ENCODE measurements at places on chromosomes 16 and 17.
A peak's percentile ranks its signal among the peaks of the same experiment; 100 is the strongest.

DNA sequence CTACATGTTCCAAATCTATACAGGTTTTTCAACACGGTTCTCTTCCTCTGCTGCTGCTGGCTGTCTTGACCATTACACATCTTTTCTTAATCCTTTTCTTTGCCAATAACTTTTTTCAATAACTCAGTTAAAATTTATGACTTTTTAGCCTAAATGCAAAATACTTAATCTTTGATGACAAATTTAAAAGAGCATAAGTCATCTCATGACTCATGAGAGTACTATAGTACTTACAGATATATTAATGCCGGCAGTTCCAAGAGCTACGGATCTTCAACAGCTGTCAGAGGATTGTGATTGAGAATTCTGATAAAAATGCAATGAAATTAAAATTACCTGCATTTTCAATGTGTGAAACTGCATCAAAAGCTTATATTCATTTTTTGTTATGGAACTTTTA lies 105.5 kb downstream of the KPNA2 start:
- no peak for DNase-seq

DNA sequence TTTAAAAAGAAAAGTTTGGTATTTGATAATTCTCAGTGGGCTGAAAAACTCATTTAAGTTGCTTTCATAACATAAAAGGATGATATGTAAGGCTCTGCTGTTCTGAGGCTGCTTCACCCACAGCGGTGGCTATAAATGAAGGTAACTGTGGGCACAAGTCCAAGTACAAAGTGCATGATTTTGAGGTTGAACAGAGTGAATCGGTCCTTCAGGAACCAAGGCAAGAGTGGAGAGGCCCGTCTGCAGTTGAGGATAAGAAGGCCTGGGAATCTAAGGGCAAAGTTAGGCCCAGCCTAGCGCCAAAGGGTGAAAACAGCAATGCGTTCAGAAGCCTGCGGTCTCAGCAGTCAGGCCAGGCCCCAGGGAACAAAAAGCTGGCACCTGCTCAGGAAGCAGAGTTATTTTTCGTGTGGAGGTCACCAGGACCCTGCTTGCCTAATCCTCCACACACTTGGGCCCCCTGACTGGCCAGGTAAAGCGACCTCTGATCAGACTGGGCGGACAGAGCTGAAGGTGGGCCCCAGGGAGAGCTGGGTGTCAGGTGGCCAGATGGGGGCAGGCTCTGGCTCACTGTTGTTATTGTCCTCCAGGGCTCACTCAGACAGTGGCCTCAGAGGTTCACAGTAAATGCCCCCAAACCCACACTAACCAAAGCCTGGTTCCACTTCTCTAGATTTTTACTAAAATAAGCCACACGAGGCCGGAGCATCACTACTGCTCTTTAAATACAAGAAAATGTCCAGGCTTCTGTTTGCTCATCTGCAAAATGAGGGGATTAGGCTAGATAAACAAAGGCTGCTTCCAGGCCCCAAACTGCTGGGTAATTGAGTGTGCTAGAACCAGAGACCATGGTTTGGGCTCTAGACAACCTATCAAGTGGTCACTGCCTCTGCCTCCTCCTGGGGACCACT lies 46.5 kb downstream of the TEX2 start:
- no peak for DNase-seq

- DNase-seq = no peak
Measured at GRCh38 chr17:36851250-36851649, 86.0 kb upstream of the LHX1 start.

GRCh38 chr17:55496094-55496881 lies 15.0 kb downstream of the SMIM36 start:
- no peak for DNase-seq

DNA sequence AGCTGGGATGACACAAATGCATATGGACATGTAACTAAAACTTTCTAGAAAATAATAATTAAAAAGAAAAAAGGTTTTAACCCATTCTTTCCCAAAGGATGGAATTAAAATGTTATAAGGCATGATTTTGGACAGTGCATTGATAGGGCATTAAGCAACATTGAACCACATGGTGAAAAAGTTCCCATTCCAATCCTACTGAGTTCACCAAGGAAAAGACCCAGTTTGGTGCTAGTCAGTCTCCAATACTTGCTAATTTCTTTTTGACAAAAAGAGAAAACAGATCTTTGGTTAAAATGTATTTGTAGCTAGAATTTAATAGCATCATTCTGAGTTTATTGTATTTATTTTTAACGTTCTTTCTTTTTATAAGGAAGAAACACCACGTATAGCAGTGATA lies 28.1 kb downstream of the EMP2 start:
- DNase-seq = no peak

- no peak for DNase-seq
Measured at GRCh38 chr17:1009229-1010085, 12.5 kb downstream of the TIMM22 start.

GRCh38 chr16:69942627-69943170 lies 8.4 kb upstream of the CLEC18A start:
- no peak for DNase-seq

DNA sequence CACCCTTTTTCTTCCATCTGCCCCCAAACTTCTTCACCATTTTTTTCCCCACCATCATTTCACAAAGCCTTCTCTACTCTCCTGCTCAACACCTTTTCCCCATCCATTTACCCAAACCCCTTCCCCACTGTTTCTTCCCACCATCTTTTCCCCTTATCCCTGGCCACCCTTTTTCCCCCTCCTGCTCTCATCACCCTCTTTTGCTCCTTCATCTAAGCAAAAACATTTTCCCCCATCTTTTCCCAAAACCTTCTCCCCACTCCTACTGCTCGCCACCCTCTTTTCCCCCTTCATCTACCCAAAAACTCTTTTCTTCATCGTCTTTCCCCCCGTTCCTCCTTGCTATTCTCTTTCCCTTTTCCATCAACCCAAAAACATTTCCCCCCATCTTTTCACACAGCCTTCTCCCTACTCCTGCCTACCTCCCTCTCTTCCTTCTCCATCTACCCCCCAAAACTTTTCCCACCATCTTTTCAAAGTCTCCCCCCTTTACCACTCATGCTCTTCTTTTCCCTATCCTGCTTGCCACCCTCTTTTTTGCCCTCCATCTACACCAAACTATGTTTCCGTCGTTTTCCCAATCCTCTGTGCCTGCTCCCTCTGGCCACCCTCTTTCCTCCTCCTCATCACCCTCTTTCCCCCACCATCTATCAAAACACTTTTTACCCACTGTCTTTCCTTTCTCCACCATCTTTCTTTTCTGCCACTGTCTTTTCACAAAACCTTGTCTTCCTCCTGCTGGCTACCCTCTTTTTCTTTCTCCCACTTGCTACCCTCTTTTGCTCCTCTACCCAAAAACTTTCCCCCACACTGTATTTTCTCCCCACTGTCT lies 205.8 kb upstream of the WSB1 start:
- no peak for DNase-seq

GRCh38 chr16:85286066-85286831 lies 174.0 kb upstream of the CIBAR2 start:
- no peak for DNase-seq

- no peak for DNase-seq
Measured at GRCh38 chr17:16199093-16199492, 16.2 kb downstream of the NCOR1 start.

- DNase-seq = peak; percentile 15
Measured at GRCh38 chr16:89094252-89094879, 714 bp downstream of the ACSF3 start.

DNA sequence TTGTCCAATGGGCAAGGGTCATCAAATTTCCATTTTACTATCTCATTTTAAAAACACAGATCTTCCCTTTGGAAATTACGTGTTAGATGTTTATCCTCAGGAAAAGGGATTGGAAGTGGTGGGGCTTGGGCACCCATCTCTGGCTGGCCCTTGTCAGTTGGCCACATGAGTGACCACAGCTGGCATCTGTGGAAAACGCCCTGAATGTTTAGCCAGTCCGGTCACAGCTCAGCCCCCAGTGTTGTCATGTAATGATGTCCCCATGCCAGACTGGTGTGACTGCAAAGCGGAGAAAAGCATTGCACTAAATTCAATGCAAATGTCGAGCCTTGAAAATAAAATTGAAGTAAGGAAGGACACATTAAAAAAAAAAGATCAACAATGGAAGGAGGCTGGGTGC lies 53.0 kb downstream of the TMC6 start:
- no peak for DNase-seq

DNA sequence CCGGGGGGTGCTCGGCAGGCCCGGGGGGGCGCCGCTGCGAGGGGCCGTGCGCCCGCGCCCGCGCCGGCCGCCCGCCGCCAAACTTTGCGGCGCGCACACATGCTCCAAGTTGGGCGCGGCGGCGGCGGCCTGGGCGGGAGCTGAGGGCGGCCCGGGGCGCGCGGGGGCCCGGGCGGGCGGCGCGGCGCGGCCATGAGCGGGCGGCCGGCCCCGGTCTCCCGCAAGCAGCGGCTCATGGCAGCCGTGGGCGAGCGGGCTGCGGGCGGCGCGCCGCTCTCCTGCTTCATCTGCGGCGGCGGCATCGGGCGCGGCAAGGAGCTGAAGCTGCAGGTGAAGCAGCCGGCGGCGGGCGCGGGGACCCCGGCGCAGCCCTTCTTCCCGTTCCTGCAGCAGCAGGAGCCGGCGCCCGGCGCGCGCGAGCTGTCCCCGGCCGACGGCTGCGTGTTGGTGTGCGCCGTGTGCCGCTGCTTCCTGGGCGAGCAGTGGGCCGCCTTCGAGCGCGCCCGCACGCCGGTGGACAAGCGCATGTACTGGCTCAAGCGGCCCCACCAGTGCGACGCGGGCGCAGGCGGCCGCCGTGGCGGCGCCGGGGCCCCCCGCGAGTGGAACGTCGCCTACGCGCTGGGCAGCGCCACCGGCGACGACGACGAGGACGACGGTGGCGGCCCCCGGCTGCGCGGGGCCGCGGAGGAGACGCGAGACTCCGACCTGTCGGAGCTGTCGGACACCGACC lies 57.2 kb upstream of the CIBAR2 start:
- DNase-seq = no peak

DNA sequence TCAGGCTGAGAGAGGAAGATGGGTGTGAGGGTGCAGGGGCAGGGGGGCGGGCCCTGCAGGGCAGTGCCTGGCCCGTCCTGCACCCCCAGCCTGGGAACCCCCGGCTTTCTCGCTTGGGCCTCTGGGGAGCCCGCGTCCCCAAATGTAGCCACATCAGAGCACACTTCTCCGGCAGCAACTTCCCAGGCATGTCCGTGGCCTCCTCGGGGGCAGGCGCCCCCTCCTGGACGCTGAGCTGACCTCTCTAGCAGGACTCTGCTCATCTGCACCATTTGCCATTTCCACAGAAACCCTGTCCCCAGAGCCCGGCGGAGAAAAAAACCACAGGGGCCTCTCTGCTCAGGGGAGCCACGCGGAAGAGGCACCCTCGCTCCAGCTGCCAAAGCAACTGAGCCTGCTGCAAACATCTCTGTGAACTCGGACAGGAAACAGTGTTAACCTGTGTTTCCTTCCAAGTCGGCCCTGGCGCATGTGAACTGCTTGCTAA lies 63.4 kb downstream of the KLHDC4 start:
- DNase-seq = peak; percentile 38

GRCh38 chr17:59754552-59754951 lies 47.1 kb downstream of the VMP1 start:
- DNase-seq = peak; percentile 23

DNA sequence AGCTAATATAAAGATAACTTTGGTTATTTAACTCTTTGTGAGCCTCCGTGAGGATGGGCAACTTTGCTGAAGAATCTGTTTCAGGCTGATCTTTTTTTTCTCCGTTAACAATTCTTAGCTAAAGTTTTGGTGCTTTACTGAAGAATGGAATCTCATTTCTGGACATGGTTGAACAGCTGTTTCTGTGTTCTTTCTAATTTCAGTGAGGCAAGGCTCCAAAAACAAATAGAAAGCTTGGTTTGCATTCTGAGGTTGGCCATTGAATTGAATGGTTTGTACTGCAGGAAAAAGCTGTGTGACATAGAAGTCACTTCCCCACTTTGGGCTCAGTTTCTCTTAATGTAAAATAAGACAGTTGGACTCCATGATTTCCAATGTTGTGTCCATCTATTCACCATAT lies 22.3 kb upstream of the HLF start:
- DNase-seq = no peak

- no peak for DNase-seq
Measured at GRCh38 chr17:80346498-80347275, 68.3 kb upstream of the ENDOV start.

- no peak for DNase-seq
Measured at GRCh38 chr16:53636978-53637377, 66.7 kb downstream of the RPGRIP1L start.

- DNase-seq = no peak
Measured at GRCh38 chr17:77786740-77787505, 171.6 kb upstream of the TNRC6C start.

- no peak for DNase-seq
Measured at GRCh38 chr17:71666047-71666446, 454.8 kb upstream of the SOX9 start.

DNA sequence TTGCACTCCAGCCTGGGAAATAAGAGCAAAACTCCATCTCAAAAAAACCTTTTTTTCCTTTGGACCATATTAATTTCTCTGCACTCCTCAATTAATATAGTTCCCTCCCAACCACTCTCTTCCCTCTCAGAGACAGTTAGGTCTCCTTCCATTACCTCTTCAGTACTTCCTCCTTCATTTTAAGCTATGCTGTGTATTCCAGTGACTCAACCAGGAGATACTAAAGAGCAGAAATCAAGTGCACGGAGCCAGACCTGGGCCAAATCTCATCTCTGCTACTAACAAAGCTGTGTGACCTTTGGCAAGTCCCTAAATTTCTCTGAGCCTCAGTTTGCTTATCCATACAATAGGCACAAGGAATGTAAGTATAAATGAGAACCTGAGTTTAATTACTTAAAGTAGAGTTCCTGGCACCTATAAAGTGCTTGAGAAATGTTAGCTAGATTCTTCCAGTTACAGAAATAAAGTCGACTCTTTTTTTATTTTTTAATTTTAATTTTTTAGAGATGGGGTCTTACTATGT lies 8.5 kb downstream of the PECAM1 start:
- DNase-seq = no peak
